ENCODE measurements at places on chromosomes 16 and 17.

GRCh38 chr16:86027373-86028126 lies 128.6 kb downstream of the IRF8 start:
- DNase-seq: no peak

DNA sequence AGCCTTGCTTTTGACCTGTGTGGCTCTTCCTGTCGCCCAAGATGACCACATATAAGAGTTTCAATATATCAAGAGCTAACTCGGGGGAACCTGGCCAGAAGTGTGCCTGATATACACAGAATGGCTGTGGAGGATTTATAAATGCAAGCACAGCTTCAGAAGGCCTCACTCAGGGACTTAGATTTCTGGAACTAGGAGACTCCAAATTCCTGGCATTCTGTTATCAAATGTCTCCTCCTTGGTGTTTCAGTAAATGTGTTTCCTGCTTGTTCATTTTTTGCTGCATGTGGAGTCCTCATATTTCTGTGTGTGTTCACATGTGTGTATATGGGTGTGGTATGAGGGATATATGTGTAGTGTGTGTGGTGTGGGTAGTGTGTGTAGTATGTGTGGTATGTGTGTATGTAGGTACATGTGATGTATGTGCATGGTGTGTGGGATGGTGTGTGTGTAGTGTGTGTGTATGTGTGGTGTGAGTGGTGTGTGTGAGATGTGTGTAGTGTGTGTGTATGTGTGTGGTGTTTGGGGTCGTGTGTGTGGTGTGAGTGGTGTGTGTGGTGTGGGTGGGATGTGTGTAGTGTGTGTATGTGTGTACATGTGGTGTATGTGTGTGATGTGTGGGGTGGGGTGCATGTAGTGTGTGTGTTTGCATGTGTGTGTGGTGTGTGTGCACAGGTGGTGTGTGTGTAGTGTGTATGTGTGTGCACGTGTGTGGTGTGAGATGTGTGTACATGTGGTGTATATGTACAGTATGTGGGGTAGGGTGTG lies 981 bp upstream of the CD300H start:
- DNase-seq: no peak

DNA sequence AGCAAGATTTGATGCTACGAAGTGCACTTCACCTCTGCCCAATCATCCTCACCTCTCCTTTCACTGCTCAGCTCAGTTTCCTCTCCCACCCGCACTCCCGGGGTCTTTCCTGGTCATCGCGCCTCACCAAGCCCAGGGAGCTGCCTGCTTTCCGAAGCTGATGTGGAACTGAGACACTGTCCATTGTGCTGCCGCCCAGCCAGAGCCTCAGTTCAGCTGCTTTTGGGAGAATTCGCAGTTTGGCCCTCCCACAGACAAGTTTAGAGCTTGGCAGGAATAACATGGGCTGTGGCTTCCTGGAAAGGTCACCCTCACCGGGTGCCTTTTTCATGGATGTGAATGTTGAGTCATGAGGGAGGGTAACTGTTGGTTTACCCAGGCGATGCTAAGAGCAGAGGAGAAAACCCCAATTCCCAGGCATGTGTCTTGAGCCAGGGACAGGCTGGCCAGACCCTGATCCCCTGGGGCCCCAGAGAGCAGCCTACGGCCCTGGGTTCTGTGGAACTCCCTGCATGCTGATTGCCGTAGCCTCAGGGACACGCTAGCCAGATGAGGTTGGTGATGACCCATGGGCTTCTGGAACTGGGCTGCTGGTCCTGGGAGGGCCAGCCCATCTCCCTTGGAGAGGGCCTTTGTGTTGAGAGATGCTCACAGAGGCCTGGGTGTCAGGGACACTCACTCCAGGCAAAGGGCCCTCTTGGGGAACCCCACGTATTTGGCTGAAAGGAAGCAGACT lies 1687.5 kb downstream of the TP53TG3F start:
- DNase-seq: no peak

DNA sequence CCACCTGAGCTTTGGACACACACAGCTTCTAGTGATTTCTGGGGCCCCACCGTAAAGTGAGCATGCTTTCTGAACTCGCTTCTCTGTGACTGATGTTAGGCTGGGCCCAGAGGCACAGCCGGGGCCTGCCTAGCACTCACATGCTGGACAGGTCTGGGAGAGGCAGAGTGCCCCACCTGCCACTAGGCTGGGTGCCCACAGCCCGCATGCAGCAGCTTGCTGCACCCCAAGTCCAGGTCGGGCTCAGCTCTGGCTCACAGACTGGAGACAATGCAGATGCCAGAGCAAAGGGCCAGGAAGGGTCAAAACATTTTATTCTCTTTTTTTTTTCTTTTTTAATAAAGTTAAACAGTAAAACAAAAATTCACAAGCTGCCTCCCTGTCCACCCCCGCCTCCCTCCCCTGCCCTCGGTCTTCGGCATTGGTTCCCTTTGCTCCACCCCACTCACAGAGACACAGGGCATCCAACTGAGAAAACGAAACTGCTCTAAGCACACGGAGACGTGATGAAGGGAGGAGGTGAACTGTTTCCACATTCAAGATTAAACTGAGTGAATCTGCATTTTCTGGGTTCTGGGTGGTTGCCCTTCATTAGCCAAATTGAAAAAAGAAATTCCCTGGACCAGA lies 9.7 kb downstream of the CNP start:
- no peak for DNase-seq

GRCh38 chr17:28055546-28056275 lies 13.2 kb downstream of the NLK start:
- DNase-seq: no peak

DNA sequence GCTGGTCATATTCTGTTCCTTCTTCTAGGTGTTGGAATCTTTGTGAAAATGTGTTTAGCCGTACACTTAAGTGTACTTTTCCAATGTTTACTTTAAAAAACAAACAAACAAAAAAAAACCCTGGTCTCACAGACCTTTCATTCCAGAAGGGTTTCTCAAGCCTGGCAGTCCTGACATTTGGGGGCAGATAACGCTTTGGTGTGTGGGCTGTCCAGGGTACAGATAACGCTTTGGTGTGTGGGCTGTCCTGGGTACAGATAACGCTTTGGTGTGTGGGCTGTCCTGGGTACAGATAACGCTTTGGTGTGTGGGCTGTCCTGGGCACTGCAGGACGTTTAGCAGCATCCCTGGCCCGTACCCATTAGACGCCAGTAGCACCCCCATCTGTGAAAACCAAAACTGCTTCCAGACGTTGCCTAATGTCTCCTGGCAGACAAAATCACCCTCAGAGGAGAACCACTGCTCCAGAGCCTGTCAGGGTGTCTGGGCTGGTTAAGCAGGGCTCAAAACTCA lies 15.2 kb upstream of the FLCN start:
- DNase-seq: peak; percentile 87

DNA sequence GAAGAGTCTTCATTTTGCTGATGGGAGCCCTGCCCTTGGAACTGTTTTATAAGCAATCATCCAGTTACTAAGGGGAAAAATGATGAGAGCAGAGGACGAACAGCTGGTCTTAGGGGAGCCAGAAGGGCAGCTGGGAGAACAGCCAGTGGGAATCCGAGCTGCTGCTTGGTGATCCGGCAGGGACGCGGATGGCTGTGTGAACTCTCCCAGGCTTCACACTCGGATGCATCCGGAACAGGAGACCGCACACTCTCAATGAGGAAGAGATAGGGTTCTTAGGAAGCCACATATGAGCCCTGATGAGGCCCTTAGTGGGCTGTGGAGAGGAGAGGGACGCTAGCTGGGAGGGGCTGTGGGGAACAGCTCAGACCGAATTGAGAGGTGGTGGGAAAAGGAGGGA lies 5.0 kb upstream of the CACNG5 start:
- no peak for DNase-seq

DNA sequence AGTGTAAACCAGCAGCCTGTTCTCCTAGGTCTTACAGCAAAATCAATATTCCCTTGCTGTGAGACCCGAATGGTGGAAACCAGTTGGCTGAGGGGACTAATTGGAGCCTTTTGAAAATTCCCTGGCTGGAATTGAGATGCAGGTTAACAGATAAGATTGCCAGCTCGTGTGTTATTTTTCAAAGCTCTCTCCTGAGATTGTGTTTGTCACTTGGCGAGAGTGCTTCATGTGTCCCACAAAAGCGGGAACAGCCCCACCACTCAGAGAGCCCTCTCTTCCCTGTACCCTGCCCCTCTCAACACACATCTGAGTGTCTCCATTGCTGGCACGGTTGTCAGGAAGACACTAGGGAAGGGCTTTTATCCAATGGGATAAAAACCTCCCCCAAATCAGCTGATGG lies 356.1 kb downstream of the CPPED1 start:
- DNase-seq: no peak

DNA sequence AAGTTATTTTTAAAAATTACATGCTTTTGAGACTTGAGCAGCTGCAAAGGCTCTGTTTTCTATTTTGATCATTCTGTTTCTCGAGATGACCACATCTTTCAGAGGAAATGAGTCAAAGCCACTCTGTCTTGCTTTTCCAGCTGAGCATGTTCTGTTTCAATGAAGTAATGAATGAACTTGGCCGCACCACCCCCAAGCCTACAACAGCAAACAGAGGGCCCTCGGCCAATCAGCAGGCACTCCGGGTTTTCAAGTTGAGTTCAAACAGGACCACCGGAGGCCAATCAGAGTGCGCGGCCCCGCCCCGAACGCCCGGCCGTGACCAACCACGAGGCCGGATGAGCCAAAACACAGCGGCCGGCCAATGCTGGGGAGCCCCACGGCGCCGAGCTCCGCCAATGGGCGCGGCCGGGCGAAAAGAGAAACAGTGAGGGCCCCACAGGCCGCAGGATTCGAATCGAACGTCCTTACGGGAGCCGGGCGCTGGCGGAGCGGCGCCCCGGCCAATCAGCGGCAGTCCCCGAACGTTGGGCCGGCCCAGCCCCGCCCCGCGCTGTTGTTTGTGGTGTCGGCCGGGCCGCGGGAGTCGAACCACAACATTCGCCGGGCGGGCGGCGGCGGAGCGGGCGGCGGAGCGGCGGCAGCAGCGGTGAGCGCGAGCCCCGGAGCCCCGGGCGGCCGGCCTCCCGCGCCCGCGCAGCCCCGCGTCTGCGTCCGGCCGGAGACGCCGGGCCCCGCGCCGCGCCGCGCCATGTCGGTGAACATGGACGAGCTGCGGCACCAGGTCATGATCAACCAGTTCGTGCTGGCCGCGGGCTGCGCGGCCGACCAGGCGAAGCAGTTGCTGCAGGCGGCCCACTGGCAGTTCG lies at the start of gene UBALD2:
Gene UBALD2, plus strand, starts transcription at position 594 of the 869 bp plus-strand sequence. Its CDS starts 158 bp downstream, at position 752.
- peak; percentile 99 for DNase-seq

DNA sequence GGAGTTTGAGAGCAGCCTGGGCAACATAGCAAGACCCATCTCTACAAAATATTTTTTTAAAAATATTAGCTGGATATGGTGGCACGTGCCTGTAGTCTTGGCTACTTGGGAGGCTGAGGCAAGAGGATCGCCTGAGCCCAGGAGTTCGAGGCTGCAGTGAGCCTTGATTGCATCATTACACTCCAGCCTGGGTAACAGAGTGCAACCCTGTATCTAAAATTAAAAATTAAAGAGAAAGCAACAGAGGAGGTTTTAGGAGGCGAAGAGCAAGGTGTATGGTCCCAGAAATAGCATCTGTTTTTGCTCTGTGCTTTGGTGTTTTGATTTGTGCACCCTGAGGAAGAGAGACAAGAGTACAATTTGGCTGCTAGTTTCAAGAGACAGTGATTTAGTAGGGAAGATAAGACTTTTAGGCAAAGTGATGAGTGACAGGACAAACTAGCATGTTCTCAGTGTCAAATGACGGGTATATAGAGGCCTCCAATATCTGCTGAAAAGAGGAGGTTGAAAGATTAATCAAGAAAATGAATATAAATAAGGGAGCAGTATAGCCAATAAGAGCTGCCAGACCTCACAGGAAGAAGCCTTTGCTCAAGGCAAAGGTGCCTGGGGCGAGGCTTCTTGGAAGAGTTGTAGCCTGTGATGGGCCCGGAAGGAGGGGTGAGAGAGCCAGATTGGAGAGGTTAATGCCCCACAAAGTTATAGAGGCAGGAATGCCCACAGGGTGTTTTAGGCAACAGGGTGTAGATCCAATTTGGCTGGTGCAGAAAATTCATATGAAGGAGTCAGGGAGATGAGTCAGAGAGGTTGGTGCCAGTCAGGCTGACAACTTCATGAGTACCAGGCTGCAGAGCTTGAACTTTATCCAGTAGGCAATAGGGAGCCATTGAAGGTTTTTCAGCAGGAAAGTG lies 11.4 kb downstream of the HLF start:
- DNase-seq: no peak

DNA sequence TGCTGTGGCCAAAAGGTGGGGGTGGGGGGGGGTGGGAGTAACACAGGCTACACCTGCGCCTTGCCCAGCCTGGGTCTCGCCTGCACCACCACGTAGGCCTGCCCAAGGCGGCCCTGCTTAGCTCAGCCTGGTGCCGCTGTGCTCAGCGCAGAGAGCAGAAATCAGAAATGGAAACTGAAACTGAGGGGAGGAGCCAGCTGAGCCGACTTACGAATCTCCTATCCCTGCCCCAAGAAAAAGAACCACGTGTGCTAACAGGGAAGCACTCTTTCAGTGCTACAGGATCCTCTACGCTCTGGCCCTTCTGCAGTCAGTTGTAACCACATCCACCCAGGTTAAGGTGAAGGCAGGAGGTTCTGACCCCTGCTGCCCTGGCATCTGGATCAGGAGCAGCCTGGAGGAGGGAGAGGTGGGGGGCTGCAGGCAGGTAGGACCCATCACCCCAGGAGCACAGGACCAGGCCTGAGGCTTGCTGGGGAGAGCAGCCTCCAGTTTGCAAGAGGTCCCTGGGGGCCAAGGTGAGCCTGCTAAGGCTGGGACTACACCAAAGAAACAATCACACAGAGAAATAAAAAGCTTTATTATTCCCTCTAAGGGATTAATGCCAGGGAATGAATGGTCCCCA lies at the start of gene DHX58:
Gene DHX58, minus strand, starts transcription at position 163 of the 625 bp plus-strand sequence. CDS start 822 bp downstream, outside the sequence.
- peak; percentile 84 for DNase-seq

GRCh38 chr16:82609140-82609539 lies 17.6 kb upstream of the CDH13 start:
- no peak for DNase-seq

- no peak for DNase-seq
Observed at GRCh38 chr17:50263331-50264262, 10.7 kb upstream of the TMEM92 start.

GRCh38 chr16:57273359-57273758 lies 11.1 kb downstream of the PLLP start:
- DNase-seq: peak; percentile 34

DNA sequence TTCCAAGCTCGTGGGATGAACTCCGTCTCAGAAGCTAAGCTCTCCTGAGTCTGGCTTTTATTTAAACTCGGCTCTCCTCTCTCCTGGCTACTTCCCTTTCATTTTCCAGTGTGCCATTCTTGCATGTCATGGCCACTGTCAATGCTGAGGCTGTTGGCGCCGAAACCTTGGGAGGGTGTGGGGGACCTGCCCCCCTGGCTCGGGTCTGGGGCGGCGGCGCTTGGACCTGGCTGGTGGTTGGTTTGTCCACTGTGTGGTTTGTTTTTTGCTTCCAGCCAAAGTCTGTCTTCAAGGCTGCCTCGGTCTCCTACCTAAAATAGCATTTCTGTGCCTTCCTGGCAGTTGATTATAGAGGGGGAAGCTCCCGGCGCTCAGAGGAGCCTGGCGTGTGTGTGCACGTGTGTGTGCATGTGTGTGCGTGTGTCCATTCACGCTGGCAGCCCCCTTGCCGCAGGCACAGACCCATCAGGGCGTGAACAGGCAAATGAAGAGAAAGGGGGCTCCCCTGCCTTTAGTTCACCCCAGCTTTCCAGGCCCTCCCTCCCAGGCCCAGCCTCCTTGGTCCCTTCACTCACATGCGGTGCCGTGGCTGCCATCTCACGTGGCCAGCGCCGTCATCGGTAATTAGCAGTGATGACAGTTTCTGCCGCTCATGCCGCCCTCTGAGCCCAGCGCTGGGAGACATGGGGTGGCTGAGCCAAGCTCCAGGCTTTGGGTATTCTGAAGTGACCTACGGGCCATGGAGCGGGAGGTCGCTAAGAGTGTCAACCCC lies 179.9 kb downstream of the SEC14L1 start:
- DNase-seq: peak; percentile 27
